ENCODE measurements at places on chromosomes 1 and 21.

DNA sequence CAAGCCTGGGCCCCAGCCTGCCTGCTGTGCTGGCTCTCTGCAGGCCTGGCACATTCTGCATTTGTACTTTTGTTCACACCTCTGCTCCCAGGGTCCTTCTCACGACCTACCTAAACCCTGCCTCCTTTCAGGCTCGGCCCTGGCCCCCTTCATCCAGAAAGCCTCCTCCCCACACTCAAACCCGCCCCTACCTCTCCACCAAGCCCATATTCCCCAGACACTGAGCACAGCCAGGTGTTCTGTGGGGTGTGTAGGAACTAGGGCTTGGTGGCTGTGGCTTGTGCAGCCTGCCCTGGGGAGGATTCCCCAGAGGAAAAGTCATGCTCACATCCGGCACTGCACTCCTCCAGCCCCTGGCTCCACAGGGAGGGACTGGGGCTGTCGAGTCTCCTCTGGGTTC, 8.2 kb upstream of the MIXL1 start:
- DNase-seq: no peak

- no peak for DNase-seq
These were observed 34.9 kb downstream of the ATP1B1 start for GRCh38 chr1:169141356-169141755.

GRCh38 chr1:7630378-7630777, 140.7 kb upstream of the VAMP3 start:
- no peak for DNase-seq

- DNase-seq: no peak
These were observed 156.5 kb upstream of the ZNHIT6 start for GRCh38 chr1:85864727-85865126.

DNA sequence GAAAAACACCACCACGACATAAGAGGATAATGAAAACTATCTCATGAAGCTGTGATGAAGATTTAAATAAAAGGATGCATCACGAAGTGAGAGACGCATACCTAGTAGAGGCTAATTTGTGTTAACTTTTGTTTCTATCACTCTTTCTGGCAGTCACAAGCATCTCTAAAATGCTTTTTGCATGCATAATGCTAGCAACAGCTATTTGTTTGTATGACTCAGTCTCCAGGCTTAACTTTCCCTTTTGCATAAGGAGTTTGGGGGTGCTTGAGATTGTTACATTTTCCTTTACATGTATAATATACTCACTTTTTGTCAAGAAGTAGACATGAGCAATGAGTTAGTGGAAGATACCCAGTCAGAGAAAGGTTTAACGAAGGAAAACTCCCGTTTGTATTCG, 385.4 kb downstream of the DISC1 start:
- DNase-seq: no peak

- DNase-seq: no peak
These were observed 821 bp downstream of the PHC2 start for GRCh38 chr1:33429856-33430691.

- DNase-seq: no peak
These were observed 76.2 kb upstream of the RGS4 start for GRCh38 chr1:162992945-162993344.

DNA sequence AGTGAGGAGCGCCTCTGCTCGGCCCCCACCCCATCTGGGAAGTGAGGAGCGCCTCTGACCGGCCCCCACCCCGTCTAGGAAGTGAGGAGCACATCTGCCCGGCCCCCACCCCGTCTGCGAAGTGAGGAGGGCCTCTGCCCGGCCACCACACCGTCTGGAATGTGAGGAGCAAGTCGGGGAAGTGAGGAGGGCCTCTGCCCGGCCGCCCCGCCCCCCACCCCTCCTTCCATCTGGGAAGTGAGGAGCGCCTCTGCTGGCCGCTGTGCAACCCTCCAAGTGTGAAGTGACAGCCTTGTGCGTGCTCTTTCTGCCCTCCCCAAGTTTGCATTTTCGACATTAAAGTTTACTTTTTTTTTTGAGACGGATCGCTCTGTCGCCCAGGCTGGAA, 5.1 kb upstream of the ZZZ3 start:
- DNase-seq: no peak

GRCh38 chr1:233587958-233588799, 25.7 kb upstream of the KCNK1 start:
- no peak for DNase-seq

- DNase-seq: no peak
These were observed 44.2 kb upstream of the MAB21L3 start for GRCh38 chr1:116066868-116067565.

DNA sequence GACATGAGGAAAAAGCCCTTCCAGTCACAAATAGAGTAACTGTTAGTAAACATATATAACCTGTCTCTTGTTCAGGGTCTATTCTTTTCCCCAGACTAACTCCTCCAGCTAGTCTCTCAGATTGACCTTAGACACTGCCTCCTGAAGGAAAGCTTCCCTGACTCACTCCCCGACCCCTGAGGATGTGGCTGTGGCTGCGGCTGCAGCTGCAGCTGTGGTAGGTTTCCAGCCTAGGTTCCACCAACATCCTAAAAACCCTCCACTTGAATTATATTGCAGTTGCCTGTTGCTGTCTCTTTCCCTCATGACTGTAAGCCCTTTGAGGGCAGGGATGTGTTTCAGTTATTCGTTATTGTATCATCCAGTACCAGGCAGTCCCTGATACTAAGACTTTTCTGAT, 132.9 kb upstream of the C1orf21 start:
- DNase-seq: no peak

DNA sequence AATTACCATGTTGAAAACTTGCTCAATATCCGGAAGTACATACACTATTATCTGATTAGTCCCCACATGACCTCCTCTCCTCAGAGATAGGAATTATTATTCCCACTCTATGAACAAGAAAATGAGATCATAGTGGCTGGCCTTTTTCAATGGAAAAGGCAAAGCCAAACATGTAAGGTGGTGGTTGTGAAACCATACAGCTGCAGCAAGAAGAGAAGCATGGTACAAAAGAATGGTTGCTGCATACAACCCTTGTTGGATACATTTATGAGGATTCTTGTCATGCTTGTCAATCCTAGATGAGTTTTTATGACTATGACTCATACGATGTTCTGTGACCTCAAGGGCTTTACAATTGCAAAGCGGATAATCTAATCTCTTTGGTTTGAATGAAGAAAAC, 514.7 kb downstream of the PLPP3 start:
- no peak for DNase-seq

DNA sequence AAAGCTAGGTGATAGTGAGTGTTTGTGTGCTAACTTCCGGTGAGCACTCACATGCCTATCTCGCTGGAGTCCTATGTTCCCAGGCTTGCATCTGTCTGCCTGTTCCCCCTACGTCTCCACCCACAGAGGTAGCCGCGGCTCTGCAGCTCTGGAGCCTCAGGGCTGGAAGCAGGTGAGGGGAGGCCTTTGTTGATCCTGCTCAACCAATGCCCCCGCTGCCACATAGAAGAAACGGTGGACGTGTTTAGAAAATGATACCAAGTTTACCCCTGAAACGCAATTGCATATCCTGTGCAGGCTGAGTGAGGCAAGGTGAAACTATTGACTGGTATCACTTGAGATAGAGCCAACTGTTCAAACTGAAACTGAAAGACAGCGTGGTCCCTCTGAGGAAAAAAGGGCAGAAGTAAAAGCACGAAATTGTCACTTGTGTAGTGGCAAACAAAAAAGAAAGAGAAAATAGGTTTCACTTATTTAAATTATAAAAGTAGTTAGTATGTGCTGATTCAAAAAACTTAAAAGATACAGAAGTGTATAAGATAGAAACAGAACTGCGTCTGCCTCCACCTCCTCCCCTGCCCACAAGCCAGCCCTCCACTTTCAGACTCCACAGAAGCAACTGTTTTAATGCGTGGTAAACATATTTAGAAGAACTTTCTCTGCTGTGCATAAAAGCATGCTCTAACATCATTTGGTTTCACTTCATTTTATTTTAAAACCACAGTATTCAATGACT, 38.6 kb upstream of the ETS2 start:
- DNase-seq: peak; percentile 88

Data from CD8-positive, alpha-beta T cell (primary cell).